ENCODE measurements at places on chromosomes 2 and 18. TPM values are rescaled to one million over a fixed set of nuclear protein-coding genes. Genes with fewer than 3 reads are reported as not detected.
A peak's percentile ranks its signal among the peaks of the same experiment; 100 is the strongest.

SLC20A1 gene
- 11.4 TPM for total RNA-seq

UXS1 gene
- 59.8 TPM for total RNA-seq

GALNT14 gene
- total RNA-seq, result not detected

C2orf76 gene
- total RNA-seq, result 11.1 TPM

NYAP2 gene
- total RNA-seq, result not detected

CRYBA2 gene
- total RNA-seq, result not detected

ANKRD62 gene
- total RNA-seq, result not detected

FAP gene
- total RNA-seq, result 12.7 TPM

NTSR2 gene
- total RNA-seq, result not detected

GRCh38 chr2:20008703-20009102, 3.8 kb downstream of the MATN3 start:
- DNase-seq, result no peak

- DNase-seq, result no peak
These were observed 983.0 kb upstream of the SLC39A10 start for GRCh38 chr2:194674043-194674442.

GRCh38 chr18:48892146-48892855, 58.5 kb downstream of the SMAD7 start:
- peak; percentile 57 for DNase-seq

DNA sequence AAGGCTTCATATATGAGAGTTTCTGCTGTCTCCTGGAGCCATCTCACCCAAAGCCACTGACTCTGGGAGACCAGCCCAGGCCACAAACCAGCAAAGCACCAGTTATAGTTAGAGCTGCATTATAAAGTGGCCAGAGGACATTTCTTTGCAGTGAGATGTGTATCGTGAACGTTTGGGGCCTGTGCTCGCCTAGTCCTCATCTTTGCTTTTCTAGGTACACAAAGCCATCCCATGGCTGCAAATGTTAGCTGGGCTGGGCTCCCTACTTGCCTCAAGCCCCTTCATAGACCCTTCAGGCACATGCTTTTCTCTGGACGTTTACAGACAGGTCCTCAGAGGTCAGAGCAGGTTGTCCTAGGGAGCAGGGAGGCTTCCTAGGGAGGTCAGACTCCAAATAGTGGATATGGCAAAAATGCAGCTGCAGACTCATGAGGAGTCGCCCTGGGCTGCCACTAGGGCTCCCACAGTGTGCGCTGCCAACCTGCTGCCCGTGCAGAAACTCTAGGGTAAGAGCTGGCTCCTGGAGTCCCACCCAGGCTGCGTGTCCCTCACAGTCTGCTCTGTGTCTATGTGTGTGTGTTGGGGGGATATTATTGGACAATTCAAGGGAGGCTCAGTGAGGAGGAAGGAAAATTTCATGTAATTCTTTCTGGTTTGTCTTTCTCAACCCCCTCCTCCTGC, 141.0 kb downstream of the RPIA start:
- DNase-seq, result no peak

DNA sequence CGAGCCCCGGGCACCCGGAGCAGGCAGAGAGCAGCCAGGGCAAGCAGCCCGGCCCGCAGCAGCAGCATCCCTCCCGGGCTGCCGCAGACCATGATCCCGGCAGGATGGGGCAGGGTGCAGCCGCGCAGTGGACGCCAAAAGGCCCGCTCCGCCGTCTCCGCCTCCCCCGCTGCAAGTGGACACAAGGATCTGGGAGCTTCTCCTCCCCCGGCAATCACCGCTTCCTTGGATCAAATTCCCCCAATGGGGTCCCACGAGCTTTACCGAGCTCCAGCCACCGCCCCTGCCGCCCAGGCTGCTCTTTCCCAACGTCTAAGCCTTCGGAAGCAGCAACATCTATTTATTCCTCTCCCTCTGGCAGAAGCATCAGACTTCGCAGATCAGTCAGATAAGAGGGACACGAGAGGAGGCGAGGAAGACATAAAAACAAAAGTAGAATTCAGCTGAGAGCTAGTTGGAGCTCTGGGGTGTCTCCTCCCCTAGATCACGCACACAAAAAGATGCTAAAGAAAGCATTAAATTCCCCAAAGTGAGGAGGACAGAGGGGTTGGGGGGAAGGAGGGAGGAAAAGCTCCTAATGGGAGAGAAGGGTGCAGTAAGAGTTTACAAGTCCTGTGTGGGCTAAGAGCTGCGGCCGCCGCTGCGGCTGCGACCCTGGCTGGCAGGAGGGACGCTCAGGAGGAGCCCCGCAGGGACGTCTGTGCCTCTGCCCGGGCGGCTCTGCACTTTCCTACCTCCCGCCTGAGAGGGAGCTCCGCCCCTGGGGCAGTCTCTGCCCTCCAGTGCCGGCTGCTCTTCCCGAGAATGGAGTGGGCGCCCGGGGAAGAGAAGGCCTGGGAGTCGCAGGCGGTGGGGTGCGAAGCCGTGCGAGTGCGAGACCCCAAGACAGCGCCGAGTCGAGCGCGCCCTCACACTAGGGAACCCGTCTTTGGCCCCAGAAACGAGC, at the start of gene FRZB:
Gene FRZB (minus strand): TSS at position 177 of the 946 bp plus-strand sequence. CDS start 85 bp downstream, at position 92.
- DNase-seq, result peak; percentile 88

DNA sequence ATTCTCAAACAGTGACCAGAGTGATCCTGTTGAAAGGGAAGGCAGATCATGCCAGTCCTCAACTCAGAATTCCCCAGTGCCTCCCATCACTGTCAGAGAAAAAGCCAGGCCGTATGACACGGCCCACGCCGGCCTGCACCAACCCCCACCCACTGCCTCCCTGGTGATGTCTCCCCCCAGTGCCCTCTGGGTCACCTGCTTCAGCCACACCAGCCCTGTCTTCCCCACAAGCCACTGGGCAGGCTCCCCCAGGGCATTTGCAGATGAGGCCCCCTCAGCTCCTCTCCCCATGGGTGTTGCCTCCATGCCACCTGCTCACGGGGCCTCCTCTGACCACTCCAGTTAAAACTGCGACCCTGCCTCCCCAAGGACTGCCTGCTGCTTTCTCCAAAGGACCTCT, 169.8 kb downstream of the SH3RF3 start:
- no peak for DNase-seq

GRCh38 chr2:205531072-205531471, 151.2 kb upstream of the NRP2 start:
- DNase-seq, result no peak

DNA sequence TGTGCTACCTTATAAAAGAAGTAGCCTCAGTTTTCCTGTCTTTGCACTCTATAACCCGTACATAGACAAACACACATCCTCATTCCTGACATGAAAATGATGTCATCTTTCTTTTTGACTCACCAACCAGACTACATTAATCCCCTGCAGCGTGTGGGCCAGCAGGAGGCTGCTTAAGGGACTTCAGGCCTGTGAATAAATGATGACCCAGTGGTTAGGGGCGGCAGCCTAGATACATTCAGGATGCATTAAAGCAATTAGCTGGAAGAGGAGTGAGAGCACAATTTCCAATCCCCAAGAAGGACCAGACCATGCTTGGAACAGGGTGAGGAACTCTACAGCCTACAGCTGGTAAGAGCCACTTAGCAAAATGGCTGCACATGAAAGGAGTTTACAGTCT, 57.3 kb upstream of the KLF7 start:
- no peak for DNase-seq

DNA sequence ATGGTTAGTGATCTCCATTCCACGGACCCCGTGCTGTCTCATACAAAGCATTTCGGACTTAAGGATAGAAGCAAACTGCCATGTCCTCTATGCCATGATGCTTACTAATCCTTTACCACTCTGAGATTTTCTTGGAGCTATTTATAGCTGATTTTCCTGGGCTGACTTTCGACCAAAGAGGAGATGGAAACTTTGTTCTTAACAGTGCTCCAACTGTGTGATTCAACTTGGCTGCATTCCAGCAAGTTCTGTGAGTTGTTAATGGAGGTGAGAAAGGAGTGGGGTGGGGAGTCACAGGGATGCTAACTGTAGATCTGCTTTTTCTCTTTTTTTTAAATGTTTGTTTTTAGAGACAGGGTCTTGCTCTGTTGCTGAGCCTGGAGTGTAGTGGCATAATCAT, 45.5 kb upstream of the MSH2 start:
- peak; percentile 74 for DNase-seq

- peak; percentile 56 for DNase-seq
These were observed 19.9 kb downstream of the SNED1 start for GRCh38 chr2:241018051-241018891.

DNA sequence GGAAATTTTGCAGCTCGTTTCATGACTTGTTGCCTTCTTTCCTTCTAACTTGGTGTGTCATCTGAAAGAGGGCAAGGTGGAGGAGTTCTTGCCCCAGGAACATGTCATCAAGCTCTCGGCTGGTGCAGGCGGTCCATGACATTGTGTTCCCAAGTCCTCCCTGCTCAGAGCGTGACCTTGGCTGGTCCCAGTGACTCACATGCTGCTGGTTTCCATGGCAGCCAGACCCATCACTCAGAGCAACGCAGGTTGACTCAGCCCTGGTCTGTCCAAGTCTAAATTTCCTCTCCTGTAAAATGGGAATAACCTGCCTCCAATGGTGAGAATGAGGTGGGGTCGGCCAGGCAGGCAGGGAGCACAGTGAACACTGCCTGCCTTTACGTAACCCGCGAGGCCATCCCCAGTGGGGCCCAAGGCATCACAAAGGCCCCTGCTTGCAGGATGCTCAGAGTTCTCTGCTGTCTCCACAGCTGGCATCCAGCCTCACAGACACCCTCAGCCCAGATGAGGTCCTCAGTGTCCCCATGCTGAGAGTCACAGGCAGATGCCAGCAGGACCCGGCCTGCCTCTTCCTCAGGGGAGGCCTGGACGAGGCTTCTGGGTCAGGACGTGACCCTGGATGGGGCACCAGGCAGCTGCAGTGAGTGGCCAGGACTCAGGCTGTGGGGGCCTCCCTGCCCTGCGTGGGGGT, 143.7 kb downstream of the TPO start:
- no peak for DNase-seq

DNA sequence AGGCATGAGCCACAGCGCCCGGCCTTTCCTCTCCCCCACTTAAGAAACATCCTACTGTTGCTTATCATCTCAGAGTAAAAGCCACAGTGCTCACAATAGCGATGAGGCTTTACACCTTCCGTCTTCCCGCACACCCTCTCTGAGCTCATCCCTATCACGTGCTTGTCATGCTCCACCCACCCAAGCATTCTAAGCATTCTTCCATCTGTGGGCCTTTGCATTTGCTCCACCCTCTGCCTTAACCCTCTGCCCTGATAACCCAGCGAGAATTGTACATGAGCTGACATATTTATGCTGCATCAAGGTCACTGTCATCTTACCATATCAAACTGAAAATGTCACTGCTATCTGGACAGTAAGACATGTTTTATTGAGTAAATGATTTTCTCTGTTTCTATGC, 22.6 kb downstream of the FOXI3 start:
- no peak for DNase-seq

- no peak for DNase-seq
These were observed 14.6 kb upstream of the ACOXL start for GRCh38 chr2:110717734-110718133.

DNA sequence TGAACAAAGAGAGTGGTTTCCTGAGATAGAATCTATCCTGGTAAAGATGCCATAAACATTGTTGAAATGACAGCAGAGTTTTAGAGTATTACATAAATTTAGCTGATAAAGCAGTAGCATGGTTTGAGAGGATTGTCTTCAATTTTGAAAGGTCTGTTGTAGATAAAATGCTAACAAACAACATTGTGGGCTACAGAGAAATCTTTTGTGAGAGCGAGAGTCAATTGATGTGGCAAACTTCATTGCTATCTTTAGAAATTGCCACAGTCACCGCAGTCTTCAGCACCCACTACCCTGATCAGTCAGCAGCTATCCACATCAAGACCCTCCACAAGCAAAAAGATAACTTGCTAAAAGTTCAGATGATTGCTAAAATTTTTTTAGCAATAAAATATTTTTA, 17.5 kb downstream of the VRK2 start:
- no peak for DNase-seq

DNA sequence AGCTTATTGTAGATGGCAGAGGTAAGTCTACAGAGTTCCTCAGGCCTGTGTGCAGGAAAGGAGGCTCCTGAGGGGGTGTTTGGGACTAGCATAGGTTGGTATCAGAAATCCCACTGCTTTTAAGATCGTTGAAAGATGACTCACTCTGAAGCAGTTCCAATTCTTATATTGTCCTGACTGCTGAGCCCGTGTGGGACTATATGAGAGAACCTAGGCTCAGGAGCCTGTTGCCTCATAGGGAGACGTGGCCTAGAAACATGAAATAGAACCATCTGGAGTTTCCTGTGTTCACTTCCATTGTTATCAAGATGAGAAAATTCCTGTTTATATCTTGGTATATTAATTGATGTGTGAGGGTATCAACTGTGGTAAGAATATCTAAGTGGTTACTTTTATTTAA, 5.7 kb downstream of the CCT7 start:
- no peak for DNase-seq

DNA sequence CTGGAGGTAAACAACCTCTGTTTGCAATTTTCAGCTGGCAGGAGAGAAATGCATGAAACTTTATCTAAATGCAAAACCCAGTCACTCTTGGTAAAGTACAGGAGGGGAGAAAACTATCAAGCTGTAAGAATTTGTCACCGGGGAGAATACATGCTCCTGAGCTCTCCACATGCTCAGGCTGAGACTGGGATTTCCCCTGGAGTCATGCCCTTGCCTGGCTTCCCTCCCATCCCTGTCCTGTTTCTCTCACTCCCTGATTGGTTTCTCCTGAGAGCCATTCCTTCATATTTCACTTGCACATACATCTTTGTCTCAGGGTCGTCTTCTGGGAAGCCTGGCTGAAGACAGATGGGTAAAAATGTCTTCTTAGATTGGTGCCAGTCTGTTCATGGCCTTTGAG, 52.9 kb upstream of the SPATS2L start:
- DNase-seq, result no peak

DNA sequence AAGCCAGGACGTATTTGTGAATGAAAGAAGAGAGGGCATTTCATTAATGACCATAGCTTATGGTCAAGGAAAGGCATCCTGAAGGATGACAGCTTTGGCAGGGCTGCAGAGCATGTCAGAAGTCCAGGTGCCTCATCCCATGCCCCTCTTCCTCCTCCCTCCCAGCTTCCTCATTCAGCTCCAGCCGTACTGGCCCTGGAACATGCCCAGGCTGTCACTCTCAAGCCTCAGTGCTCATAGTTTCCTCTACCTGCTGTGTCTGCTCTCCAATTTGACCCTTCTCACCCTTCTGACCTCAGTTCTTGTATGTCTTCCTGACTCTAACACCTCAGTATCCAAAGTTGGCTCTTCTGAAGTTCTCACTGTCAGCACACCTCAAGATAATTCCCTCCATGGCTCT, 695.8 kb upstream of the HS6ST1 start:
- DNase-seq, result no peak

- peak; percentile 87 for DNase-seq
These were observed at the start of gene YES1 for GRCh38 chr18:811892-812375. Gene YES1 (minus strand): TSS chr18:812242. CDS start chr18:756827, 55,415 bp downstream.

GRCh38 chr2:236601316-236602202, 31.9 kb downstream of the ACKR3 start:
- no peak for DNase-seq

DNA sequence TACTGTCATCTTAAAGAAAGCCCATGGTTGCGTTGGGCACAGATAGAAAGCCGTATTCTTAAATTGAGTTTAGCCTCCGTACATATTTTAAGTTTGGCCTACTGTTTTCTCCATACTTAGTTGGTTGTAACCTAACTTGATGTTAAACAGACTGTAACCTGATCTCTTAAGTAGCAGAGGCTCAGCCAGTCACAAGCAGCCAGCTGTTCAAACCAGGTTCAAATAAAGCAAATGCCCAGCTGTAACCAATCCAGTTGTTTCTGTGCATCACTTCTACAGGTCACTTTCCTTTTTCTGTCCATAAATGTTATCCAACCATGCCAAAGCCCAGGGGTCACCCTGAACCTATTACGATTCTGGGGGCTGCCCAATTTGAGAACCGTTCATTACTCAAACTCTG, 10.0 kb upstream of the THADA start:
- no peak for DNase-seq

Measured in sigmoid colon (tissue), 7 donors.